Activated CD4-positive, alpha-beta T cell treated with anti-CD3 and anti-CD28 coated beads, Interleukin-2, amount 10 ng/mL, durations not matched to agents 24 days and 14 days (primary cell): ENCODE measurements at places on chromosomes 16 and 17. TPM values are rescaled to one million over a fixed set of nuclear protein-coding genes. Genes with fewer than 3 reads are reported as not detected.

DNA sequence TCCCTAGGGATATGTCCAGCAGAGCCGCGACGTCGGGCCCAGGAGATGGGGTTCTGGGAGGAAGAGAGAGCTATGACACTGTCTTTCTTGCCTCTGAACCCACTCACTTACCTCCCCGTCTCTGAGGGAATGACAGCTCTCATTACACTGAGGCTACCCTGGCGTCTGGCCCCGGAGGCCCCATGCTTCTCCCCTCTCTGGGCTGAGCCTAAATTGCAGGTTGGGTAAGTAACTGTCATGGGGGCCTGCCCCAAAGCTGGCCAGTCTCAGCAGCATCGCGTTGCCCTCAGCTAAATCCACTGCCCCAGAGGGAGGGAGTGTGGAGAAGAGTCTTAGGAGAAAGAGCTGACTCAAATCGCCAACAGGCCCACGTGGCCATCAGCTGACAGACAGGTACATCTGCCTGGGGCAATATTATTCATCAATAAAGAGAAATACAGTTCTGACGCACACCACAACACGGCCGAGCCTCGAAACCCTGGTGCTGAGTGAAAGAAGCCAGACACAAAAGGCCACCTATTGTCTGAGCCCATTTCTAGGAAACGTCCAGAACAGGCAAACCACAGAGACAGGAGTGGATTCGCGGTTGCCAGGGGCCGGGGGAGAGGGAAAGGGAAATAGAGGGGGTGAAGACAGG is 156.4 kb downstream of the C16orf95 start:
- no peaks in the 10 kb centered on the region for H3K4me1 ChIP-seq
- H3K27me3 ChIP-seq: no peaks in the 10 kb centered on the region
- no peak overlapping the region for H3K27ac ChIP-seq
- no peak for DNase-seq

DNA sequence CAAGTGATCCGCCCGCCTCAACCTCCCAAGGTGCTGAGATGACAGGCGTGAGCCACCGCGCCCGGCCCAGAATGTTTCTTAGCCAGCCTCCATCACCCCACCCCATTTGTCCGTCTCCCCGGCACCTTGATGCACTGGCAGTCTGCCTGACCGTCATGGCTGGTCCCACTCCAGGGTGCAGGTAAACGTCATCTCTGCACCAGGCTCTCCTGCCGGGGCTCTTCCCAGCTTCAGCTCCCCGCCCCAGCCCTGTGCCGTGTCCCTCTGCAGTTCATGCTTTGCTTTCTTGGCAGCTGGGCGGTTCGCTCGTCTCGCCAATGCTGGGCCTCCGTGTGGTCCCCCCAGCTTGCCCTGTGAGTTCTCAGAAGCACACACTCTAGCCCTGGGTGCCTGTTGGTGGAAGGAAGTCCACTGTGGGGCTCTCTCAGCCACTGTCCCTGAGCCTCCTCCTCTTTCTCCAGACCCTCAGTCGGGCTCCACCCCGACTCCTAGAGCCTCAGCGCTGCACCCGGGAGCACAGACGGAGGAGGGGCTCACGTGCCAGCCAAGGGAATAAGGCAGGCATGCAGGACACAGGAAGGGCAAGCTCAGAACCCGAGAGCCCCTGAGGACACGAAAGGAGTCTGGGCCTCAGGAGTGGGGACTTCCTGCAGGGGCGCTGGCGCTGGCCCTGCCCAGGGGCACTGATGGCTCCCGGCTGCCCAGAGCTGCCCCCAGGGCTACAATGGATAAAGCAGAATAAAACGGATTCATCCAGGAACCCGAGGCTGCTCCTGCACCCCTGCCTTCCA is 12.0 kb downstream of the HS3ST6 start:
- H3K27me3 ChIP-seq: peaks cover 6% of the 10 kb centered on the region
- no peak overlapping the region for H3K27ac ChIP-seq
- H3K4me1 ChIP-seq: no peaks in the 10 kb centered on the region
- H3K36me3 ChIP-seq: no peaks in the 10 kb centered on the region

- H3K27me3 ChIP-seq: peaks cover 8% of the 10 kb centered on the region
- no peak overlapping the region for H3K27ac ChIP-seq
- DNase-seq: no peak
- no peaks in the 10 kb centered on the region for H3K4me1 ChIP-seq
- H3K4me3 ChIP-seq: no peak overlapping the region
Measured at GRCh38 chr16:79543219-79543618, 57.3 kb downstream of the MAF start.

DNA sequence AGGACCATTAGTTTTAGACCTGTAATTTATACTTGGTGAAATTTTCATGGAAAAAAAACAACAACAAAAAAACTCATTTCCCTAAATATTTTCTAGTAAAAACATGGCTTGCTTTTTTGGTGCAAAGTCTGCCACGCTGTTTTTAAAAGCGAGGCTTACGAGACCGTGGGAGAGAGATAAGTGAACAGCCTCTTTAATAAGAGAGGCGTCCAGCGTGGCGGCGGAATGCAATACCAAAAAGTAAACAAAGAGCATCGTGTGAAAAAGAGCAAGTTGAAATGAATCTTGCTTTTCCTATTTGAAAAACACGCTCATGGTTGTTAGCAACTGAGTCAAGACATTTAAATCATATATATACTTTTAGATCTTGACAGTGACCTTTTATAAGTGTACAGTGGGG is 10.5 kb upstream of the MSI2 start:
- H3K4me3 ChIP-seq: no peak overlapping the region
- H3K36me3 ChIP-seq: peaks cover 4% of the 10 kb centered on the region
- peak; percentile 40 for DNase-seq
- no peak overlapping the region for H3K27ac ChIP-seq
- H3K4me1 ChIP-seq: peaks cover 7% of the 10 kb centered on the region
- peaks cover 14% of the 10 kb centered on the region for H3K27me3 ChIP-seq

GRCh38 chr17:74211141-74211911 is 2.0 kb upstream of the TTYH2 start:
- H3K4me1 ChIP-seq: peaks cover 52% of the 10 kb centered on the region
- H3K27me3 ChIP-seq: no peaks in the 10 kb centered on the region
- no peak for DNase-seq
- peak overlapping the region; percentile 3 for H3K27ac ChIP-seq

The WFDC1 gene
- not detected in 2 replicates for total RNA-seq

The CA7 gene
- total RNA-seq: 0.28 and 0.56 TPM in 2 replicates
